T-cell (primary cell): ENCODE measurements at places on chromosomes 7 and 10. TPM values are rescaled to one million over a fixed set of nuclear protein-coding genes. Genes with fewer than 3 reads are reported as not detected.

The HERPUD2 gene
- 58.4 TPM for total RNA-seq

The MACC1 gene
- 0.26 TPM for total RNA-seq

The NRF1 gene
- 34.5 TPM for total RNA-seq

The JAKMIP3 gene
- 0.50 TPM for total RNA-seq

The MET gene
- total RNA-seq: 0.59 TPM

GRCh38 chr10:125626671-125627070 is 56.3 kb downstream of the TEX36 start:
- DNase-seq: no peak

GRCh38 chr7:157617401-157617800 is 280.6 kb downstream of the DNAJB6 start:
- DNase-seq: no peak

- no peak for DNase-seq
Observed at GRCh38 chr10:3294919-3295581, 122.5 kb upstream of the PITRM1 start.

GRCh38 chr10:117768333-117769042 is 225.9 kb downstream of the EMX2 start:
- no peak for DNase-seq

DNA sequence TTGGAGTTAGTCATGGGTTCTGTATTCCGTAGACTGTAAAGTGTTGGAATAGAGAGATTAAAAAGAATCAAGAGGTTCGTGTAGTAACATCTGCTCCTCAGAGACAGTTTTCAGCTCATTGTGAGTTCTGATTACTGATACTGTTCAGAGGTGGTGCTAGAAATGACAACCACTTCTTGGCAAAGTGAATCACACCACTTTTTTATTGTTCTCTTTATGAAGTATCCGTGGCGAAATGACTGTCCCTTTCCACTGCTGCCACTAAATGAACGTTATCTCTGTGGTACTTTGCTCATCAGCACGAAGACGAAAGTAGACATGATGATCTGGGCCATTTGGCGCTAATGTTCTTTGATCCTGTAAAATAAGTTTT is 860 bp downstream of the RPP30 start:
- no peak for DNase-seq

DNA sequence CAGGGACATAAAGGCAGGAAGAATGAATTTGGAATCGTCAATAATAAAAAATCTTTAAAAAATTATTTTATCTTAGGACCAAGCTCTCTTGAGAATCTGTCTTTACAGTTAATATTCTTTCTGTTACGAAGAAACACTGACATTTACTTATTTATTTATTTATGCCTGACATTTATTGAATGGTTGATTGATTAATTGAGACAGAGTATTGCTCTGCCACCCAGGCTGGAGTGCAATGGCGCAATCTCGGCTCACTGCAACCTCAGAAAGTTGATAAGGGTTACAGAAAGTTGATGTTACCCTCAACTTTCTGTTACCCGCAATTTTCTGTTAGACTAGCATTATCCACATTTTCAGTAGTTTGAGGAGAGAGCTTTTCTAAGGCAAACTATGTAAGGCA is 70.1 kb downstream of the CHCHD3 start:
- no peak for DNase-seq

DNA sequence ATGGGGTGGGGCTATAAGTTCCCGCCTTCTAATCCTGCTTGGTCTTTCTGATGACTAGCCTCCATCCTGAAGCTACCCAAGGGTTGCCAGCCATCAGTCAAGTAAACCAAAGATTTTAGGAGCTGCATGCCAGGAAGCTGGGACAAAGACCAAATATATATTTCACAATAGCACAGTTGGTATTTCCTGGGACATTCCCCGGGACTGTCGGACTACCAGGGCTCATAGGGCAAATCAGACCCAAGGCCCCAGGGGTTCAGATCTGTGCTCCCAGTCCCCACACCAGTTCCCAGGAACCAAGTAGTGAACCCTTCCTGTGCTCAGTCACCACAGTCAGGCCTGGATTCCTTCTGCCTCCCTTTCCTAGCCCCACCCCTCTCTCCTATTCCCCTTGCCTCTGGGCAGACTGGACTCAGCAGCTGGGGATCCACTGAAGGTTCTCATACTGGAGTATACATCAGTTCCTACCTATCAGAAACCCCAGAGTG is 5.7 kb upstream of the CXCL12 start:
- DNase-seq: no peak

DNA sequence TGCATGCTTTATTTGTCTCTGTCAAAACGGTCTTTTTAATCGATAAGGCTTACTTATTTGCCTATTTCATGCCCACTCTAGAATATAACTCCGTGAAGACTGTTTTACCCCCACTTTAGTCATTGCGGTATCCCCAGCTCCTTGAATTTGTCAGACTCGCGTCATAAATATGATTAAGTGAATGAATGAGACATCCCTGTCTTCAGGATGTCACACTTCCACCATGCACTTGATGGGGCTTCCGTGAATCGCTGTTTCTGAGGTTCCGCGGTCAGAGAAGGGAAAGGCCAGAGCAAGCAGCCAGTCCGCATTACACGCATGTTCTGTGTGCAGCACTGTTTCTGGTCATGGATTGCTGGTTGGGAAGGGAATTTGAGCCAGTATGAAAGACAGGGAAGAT is 138.8 kb downstream of the CELF2 start:
- peak; percentile 30 for DNase-seq

DNA sequence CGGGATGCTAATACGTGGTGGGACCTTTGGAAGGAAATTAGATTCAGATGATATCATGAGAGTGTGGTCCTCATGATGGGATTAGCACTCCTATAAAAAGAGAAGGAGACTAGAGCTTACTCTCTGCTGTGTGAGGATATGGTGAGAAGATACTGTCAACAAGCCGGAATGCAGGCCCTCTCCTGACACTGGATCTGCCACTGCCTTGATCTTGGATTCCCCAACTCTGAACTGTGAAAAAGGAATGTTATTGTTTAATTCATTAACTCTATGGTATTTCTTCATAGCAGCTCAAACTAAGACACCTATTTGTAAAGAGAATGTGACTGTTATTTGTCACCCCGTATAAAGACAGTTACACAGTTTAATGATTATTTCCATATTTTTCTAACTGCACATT is 1227.5 kb upstream of the C7orf33 start:
- no peak for DNase-seq

- no peak for DNase-seq
Observed at GRCh38 chr10:72626444-72626754, 520 bp upstream of the MICU1 start.

GRCh38 chr10:60955957-60956425 is 12.0 kb upstream of the RHOBTB1 start:
- DNase-seq: no peak

GRCh38 chr10:92656266-92656961 is 33.3 kb upstream of the HHEX start:
- DNase-seq: no peak

- DNase-seq: peak; percentile 56
Observed at GRCh38 chr10:89163265-89163995, 43.7 kb downstream of the CH25H start.

GRCh38 chr10:23069019-23069815 is 26.2 kb upstream of the MSRB2 start:
- DNase-seq: no peak

GRCh38 chr10:124695259-124695658 is 48.9 kb downstream of the FAM53B start:
- DNase-seq: no peak
